Pulmonary artery endothelial cell (primary cell): ENCODE measurements at places on chromosomes 5 and 9. TPM values are rescaled to one million over a fixed set of nuclear protein-coding genes. Genes with fewer than 3 reads are reported as not detected.

FAM170A gene
- not detected in 2 replicates for total RNA-seq

ECSCR gene
- 448 and 513 TPM in 2 replicates for total RNA-seq

ZNF879 gene
- 3.8 and 4.4 TPM in 2 replicates for total RNA-seq

SGCD gene
- not detected in 2 replicates for total RNA-seq

PCDHGB5 gene
- 8.7 and 12.3 TPM in 2 replicates for total RNA-seq

SLC31A2 gene
- total RNA-seq, result 5.2 and 6.2 TPM in 2 replicates

OR13J1 gene
- total RNA-seq, result not detected in 2 replicates

HACD4 gene
- total RNA-seq, result 0.99 and 1.6 TPM in 2 replicates

FOXD4L5 gene
- total RNA-seq, result 0.11 and 0.13 TPM in 2 replicates

HAND1 gene
- 0.07 TPM in 1 of 2 replicates, not detected in the other for total RNA-seq

SLC25A2 gene
- total RNA-seq, result 0.13 and 0.32 TPM in 2 replicates

LHFPL2 gene
- 40.0 and 56.3 TPM in 2 replicates for total RNA-seq

FGF10 gene
- not detected in 2 replicates for total RNA-seq

DNAJC25 gene
- total RNA-seq, result 3.8 and 4.7 TPM in 2 replicates
